Activated naive CD4-positive, alpha-beta T cell treated with anti-CD3 and anti-CD28 coated beads for 36 hours (primary cell): ENCODE measurements at places on chromosomes 12 and 14.

GRCh38 chr12:2302711-2303580 is 250.2 kb downstream of the CACNA1C start:
- no peak for DNase-seq

DNA sequence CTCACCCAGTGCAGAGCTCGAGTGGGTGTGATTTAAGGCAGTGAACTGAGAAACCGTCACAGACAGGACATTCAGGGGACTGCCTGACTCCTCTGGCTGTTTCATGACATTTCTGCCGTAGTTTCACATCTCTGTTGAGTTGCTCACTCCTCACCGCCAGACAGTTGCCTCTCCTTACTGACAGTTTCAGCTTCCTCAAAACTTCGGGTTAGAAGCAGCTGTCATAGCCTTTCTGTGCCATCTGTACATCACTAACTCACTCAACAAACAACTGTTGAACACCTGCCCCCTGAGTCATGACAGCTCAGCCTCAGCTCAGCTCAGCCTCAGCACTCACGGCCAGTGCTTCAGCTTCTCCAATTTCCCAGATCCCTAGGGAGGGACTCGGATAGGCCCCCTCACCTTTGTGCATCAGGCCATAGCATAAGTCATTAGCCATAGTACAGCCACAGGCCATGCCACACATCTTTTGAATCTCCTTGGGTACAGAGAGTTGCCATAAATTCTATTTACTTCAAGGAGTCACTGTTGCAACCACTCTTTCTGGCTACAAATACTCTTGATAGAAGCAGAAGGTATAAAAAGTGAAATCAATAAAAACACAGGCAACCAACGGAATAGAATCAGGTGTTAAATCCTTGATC is 6.2 kb upstream of the SLC15A4 start:
- DNase-seq: peak; percentile 40

- DNase-seq: no peak
These were observed 31.2 kb upstream of the OTOGL start for GRCh38 chr12:80068173-80068572.

- DNase-seq: no peak
These were observed 20.7 kb downstream of the RBM19 start for GRCh38 chr12:113945174-113946173.

DNA sequence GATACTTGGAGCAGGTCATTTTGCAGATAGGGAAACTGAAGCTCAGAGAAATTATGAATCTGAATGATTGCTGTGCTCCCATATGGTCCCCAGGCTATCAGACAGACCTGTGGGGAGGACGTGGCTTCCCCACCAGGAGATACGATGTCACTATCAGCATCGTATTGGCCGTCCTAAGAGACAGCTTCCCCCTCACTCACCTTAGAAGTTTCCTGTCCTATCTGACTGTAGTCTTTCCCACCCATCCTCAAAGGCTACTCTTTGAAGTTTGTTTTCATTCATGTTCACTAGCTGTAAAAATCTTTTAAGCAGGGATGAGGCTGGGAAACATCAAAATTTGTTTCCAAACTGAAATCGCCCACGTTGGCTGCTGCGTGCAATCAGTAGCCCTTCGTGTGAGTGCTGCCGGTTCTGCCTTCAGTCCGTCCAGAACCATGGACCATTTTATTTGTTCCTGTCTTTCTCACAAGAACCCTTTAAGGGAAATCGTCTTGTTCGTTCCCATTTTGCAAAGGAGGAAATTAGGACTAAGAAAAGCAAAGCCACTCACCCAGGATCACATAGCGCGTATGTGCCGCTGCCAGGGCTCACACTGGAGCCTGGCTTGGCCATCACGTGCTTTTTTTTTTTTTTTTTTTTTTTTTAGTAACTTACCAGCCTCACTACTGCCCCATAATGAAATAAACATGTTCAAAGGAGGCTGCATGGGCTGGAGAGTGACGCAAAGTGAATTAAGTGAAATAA is 1.0 kb upstream of the KDM2B start:
- no peak for DNase-seq

- no peak for DNase-seq
These were observed 462.5 kb upstream of the TBX3 start for GRCh38 chr12:115146453-115146852.

- DNase-seq: no peak
These were observed 243.2 kb downstream of the ADAMTS20 start for GRCh38 chr12:43308776-43309175.

DNA sequence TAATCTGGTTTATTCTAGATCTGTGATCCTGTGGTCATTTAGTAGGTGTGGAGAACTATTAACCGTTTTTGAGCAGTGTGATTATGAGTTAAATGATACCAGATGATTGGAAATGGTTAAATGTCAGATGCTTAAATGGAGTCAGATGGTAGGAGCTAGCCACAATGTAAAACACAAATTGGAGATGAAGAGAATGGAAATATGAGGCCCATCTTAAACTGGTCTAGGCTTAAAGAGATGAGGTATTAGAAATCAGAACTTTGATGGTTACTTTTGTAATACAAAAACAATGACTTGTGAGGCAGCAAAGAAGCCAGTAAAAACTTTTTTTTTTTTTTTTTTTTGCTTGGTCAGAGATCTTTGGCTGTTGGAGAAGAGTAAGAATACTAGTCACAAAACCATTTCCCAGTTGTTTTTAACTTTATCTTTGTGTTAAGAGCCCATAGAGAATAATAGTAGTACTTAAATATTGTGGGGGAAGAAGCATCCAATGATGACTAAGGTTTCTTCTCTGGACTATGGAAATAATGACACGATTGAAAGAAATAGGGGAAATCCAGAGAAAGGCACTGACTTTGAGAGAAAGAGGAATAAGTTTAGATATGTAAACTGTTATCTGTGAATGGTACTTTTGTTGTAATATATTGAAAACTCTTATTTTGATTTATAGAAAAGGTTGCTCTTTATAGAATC is 95.9 kb downstream of the WNK1 start:
- DNase-seq: no peak

DNA sequence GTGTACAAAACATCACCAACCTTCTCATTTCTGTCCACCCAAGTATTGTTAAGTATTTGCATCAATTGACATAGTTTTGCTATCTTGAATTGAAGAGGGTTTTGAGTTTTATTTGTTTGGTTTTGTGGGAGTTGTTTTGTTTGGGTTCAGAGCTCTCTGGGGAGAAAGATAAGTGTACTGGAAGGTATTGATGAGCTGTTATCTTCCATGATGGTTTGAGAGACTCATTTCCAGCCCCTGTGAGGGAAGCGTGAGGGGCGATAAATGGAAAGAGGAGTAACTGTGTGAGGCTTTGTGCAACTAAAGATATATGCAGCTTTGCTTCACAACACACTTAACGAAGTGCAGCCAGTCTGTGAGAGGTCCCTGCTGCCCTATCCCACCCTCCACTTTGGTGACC is 15.7 kb upstream of the CIPC start:
- DNase-seq: no peak

- peak; percentile 64 for DNase-seq
These were observed 10.2 kb upstream of the ITGB7 start for GRCh38 chr12:53217051-53217930.

DNA sequence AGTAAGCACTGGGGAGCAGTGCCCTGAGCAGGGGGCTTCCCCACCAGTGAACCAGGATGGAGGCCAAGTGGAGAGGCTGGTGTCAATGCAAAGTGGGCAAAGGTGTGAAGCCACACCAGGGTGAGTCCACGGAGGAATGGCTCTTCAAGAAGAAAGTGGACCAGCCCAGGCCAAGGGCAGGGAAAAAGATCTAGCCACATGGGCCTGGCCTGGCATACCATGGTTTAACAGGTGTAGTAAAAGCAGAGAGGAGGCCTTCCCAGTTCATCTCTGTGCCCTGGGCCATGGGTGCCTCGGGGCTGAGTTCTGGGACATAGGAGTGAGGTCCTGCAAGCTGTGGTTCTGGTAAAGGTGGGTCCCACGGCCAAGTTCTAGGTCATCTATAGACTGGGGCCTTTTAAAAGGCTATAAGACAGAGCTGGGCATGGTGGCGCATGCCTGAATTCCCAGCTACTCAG is 153.4 kb downstream of the DPF3 start:
- DNase-seq: no peak

DNA sequence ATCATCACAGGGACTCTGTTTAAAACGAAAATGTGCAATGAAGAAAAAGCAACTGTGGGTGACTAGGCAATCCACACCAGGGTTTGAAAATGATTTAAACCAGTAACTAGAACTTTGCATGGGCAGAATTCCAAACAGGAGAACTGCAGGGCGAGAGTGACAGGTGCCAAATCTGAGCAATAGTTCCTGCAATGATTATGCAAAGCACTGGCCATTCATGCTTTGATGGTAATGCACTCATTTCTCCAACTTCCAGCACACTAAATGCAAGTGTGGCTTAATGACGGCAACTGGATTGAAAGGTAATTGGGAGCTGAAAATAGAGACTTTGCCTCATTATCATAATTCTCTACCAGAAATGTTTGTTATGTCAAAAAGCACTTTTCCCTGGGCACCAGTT is 140.5 kb upstream of the TMCC3 start:
- no peak for DNase-seq

DNA sequence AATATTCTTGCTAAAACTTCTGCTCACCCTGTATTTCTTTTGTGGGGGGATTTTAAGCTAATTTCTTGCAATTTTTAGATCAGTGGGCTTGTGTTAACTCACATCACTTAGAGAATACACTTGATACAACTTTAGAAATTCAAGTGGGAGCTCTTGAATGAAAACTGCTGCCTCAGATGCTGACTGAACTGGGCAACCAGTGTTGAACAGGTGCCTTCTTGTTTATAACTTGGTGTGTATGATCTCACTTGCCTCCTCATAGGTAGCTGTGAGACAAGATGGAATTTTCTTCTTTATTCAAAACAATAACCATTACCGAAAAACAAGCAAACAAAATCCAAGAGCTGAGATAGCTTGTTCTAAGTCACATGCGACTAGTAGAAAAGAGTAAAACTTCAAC is 63.5 kb downstream of the FGD4 start:
- no peak for DNase-seq

DNA sequence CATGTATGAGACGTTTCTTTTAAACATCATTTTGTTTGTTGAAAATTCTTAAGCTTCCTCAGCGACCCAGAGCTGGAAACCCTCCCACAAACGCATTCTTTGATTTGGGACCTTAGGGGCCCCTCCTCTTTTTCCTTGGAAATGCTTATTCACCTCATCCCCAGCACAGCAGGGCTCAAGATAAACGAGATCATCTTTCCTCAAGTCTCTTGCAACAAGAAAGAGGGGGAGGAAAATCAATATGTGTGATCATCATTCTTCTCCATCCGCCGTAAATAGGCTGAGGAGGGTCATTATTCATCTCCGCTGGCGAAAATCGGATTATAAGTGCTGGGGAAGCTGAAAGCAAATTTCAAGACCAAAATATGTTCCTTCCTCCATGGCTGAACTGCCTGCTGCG is 1415.2 kb downstream of the AACS start:
- no peak for DNase-seq

- no peak for DNase-seq
These were observed 9.0 kb upstream of the PPTC7 start for GRCh38 chr12:110592078-110592477.

DNA sequence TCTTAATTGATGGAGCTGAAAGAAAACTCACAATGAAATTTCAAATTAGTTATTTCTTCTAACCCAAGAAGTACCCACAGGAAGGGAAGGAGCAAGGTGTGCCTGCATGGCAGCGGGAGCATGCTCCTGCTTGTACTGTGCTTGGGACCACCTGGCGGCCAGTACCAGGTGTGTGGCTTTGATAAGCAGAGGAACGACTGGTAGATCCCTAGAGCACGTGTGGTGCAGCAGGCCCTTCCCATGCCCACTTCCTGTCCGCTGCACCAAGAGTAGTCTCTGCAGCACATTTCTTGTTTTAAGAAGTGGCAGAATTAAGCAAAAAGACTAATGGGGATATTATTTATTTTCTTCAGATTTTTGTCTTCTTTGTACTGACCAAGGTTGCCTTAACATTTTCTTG is 122.3 kb upstream of the ATF1 start:
- DNase-seq: no peak

DNA sequence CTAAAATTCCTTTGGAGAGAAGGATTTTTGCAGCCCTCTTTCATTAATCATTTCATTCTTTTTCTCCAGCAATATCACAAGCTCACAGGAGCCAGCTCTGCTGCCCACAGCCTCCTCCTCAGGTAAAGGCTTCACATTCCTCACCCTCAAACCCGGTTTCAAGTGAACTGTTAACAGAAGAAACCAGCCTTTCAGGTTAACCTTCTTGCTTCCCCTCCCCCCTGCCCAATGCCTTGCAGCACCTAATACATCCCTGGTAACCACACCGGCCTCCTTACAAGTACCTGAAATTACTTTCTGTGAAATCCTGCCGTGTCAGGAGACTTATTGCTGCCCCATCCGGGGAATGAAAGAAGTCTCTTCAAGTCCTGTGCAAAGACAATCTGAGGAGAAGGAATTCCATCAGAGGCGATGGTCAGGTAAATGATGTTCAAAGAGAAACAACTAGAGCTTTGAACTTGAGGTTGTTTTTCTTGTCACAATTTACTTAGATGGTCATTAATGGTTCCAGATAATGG is 111.2 kb downstream of the MYRFL start:
- no peak for DNase-seq

DNA sequence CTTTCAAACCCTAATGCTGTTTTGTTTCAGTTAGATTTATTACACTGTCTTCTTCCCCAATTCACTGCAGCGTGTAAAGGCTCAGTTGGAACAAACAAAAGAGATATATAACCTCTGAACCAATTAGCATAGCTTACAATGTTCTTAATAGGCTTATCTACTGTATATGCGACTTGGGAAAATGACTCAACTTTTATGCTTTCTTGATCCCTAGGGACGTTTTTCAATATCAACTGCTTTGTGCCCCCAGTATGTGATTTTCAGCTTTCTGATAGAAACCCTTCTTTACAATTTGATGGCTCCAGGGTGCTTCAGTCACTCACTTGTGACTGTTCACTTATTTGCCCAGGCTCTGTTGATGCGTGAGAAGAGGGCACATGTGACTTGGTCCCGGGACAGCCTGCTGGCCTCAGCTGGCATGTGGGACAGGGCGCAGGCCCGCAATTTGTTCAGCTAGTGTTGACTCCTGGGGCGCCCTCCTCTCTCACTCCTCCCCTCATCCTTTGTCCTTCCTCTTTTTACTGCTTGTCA is 107.1 kb downstream of the TMTC2 start:
- DNase-seq: no peak

GRCh38 chr12:54572881-54573280 is 15.6 kb downstream of the PPP1R1A start:
- DNase-seq: no peak

DNA sequence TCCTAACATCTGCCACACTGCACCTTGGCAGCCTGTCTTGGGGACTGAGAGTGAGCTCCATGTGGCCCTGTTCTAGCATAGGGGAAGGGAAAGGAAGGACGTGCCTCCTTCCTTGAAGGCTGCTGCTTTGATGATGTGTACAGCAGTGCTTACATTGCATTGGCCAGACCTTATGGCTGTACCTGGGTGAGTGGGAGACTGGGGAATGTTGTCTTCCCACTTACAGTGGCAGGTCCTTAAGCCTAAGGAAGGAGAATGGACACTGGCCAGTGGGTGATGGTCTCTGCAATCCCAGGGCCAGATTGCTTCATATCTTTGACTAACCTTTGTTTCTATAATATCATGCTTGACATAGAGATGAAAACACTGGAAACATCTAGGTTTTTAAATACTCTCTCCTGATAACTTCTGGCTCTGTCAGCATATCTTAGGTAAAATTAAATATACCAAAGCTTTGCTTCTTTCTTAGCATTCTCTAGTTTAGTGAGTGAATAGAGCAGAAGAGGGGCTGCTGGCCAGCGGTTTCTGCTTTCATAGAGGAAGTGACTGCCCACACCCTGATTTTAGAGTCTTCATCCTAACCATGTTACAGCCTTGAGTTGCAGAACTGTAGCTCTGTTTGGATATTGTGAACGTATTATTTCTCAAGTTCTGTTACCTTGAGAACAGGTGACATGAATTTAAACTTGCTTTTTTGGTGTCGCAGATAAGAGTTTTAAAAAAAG is 27.2 kb downstream of the KLC1 start:
- no peak for DNase-seq
